ENCODE measurements at places on chromosomes 4 and X.

DNA sequence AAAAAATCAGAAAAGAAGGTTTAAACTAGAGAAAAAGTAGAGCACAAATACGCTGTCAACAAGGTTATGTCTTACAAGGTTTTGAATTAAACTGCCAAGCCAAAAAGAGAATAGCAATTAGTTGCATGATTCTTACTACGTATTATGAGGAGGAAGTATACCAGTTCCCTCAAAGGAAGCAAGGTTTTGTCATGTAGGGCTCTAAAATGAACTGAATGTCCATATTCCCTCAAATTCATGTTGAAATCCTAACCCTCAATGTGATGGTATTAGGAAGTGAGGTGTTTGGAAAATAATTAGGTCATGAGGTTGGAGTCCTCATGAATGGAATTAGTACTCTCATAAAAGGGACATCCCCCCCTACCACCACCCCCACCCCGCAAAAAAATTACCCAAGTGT is 201.0 kb downstream of the FBXW7 start:
- H3K36me3 ChIP-seq, result peaks cover 3% of the 10 kb centered on the region
- no peak overlapping the region for H3K4me3 ChIP-seq
- H3K27ac ChIP-seq, result no peak overlapping the region
- no peaks in the 10 kb centered on the region for H3K4me1 ChIP-seq
- no peaks in the 10 kb centered on the region for H3K27me3 ChIP-seq
- DNase-seq, result no peak

DNA sequence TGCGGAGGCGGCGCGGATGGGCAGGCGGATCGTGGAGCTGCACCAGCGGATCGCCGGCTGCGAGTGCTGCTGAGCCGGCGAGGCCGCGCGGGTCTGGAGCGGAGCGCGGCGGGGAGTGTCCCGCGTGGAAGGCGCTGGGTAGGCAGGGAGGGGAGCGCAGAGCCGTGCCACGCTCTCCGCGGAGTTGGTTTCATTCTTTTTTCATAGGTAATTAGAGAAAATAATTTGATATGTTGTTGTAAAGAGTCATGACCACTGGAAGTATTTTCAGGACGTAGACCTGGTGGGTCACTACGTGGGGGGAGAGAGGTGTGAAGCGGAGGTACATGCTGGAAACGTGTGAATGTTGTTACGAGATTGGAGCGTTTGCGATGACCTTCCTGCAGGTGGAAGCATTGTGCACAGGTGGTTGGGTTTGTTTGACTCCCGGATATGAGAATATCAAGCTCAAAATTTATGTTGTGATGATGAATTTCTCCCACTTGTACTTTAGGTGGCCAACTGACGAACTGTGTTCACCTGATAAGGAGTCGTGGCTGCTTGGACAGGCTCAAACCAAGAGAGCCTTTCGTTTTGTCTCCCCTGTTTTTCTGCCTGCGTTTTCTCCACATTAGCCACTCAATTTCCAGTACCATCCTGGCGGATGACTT is 19.1 kb upstream of the S100P start:
- peaks cover 25% of the 10 kb centered on the region for H3K4me1 ChIP-seq
- DNase-seq, result no peak
- peak overlapping the region; percentile 58 for H3K27ac ChIP-seq

DNA sequence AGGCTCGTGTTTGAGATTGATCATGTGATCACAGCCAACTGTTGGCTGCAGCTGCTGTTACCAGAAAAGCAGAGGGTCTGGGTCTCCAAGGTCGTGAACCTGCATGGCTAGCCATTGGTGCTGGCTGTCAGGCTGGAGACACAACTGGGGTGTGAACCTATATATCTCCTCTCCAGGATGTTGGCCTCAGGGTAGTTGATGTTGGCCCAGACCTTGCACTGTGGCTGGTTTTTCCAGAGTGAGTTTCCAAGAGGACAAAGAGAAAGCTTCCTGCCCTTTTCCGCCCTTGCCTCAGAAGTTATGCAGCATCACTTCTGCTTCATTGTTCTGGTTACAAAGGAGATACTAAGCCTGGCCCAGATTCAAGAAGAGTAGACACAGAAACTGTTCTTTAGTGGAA is 607.8 kb upstream of the HS3ST1 start:
- no peak overlapping the region for H3K4me3 ChIP-seq
- H3K36me3 ChIP-seq, result no peaks in the 10 kb centered on the region
- H3K27ac ChIP-seq, result no peak overlapping the region
- no peaks in the 10 kb centered on the region for H3K4me1 ChIP-seq

DNA sequence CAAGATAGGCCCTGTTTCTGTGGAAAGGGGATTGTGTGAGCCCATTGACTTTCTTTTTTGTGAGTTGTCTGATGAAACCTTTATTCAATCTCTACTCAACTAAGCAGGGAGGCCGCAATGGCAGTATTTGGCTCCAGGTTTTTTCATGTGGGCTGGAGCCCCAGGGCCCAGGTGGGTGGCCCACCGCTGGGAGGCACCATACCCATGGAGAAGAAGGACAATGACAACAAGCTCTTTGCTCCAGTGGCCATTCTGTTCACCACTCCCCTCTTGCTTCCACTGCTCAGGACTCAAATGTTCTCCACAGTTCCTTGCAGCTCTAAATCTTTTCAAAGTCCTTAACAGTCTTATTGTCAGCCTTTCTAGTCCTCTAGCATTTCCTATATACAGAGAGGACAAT is 54.1 kb downstream of the HOPX start:
- peaks cover 13% of the 10 kb centered on the region for H3K36me3 ChIP-seq
- no peak overlapping the region for H3K27ac ChIP-seq
- H3K27me3 ChIP-seq, result peaks cover 2% of the 10 kb centered on the region
- H3K4me3 ChIP-seq, result no peak overlapping the region

DNA sequence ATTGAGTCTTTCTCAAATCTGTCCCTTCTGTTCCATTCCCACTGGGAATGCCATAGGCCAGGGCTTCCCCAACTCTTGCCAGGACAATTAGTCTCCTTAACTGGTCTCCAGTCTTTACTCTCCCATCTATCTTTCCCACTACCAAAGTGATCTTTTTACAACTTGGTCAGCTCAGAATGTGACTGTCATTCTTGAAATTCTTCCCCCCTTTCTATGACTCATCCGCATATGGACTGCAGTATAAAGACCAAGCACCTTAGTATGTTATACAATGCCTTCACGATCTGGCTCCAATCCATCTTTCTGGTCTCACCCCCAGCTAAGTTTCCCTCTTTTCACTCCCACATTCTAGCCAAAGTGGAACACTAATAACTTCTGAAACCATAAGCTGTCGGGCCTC is 383.8 kb downstream of the OPHN1 start:
- no peaks in the 10 kb centered on the region for H3K4me1 ChIP-seq
- no peak overlapping the region for H3K27ac ChIP-seq
- DNase-seq, result no peak
- H3K4me3 ChIP-seq, result no peak overlapping the region
- H3K27me3 ChIP-seq, result peaks cover 1% of the 10 kb centered on the region

- no peaks in the 10 kb centered on the region for H3K27me3 ChIP-seq
- H3K27ac ChIP-seq, result no peak overlapping the region
- no peaks in the 10 kb centered on the region for H3K4me1 ChIP-seq
- DNase-seq, result no peak
Measured at GRCh38 chr4:142169216-142169615, 532.8 kb downstream of the IL15 start.

DNA sequence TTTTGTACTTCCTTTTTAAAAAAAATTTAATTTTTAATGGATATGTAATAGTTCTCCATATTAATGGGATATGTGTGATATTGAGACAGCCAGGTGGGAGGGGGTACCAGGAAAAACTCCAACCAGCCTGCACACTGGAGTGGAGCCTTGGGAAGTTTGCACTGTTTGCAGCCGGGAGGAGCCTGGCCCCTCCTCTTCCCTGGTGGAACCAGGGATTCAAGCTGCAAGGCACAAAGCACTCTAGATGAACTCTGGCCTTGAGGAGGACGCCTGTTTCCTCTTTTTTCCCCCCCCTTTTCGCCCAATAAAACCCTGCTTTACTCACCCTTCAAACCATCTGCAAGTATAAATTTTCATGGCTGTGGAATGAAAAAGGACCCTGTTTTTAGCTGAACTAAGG is 48.2 kb upstream of the GC start:
- peaks cover 16% of the 10 kb centered on the region for H3K4me1 ChIP-seq
- H3K27ac ChIP-seq, result no peak overlapping the region
- no peaks in the 10 kb centered on the region for H3K36me3 ChIP-seq
- no peak overlapping the region for H3K4me3 ChIP-seq
- DNase-seq, result no peak
- peaks cover 1% of the 10 kb centered on the region for H3K27me3 ChIP-seq

GRCh38 chr4:148192526-148192925 is 249.7 kb downstream of the NR3C2 start:
- no peak overlapping the region for H3K4me3 ChIP-seq
- H3K27me3 ChIP-seq, result no peaks in the 10 kb centered on the region
- H3K27ac ChIP-seq, result no peak overlapping the region
- H3K36me3 ChIP-seq, result no peaks in the 10 kb centered on the region

GRCh38 chrX:115067812-115068211 is 50.4 kb upstream of the IL13RA2 start:
- no peaks in the 10 kb centered on the region for H3K4me1 ChIP-seq
- H3K4me3 ChIP-seq, result no peak overlapping the region
- H3K27ac ChIP-seq, result no peak overlapping the region
- H3K27me3 ChIP-seq, result no peaks in the 10 kb centered on the region
- DNase-seq, result no peak
- no peaks in the 10 kb centered on the region for H3K36me3 ChIP-seq

GRCh38 chr4:13910556-13910955 is 283.0 kb upstream of the BOD1L1 start:
- H3K36me3 ChIP-seq, result no peaks in the 10 kb centered on the region
- H3K27me3 ChIP-seq, result peaks cover 4% of the 10 kb centered on the region
- no peaks in the 10 kb centered on the region for H3K4me1 ChIP-seq
- DNase-seq, result no peak

- H3K4me1 ChIP-seq, result peaks cover 4% of the 10 kb centered on the region
- H3K4me3 ChIP-seq, result no peak overlapping the region
- DNase-seq, result no peak
Measured at GRCh38 chr4:105191621-105192210, 45.0 kb downstream of the TET2 start.

GRCh38 chr4:182288534-182288933 is 45.3 kb downstream of the TENM3 start:
- peaks cover 2% of the 10 kb centered on the region for H3K27me3 ChIP-seq
- no peak overlapping the region for H3K27ac ChIP-seq
- H3K4me1 ChIP-seq, result no peaks in the 10 kb centered on the region
- no peak overlapping the region for H3K4me3 ChIP-seq
- no peak for DNase-seq

DNA sequence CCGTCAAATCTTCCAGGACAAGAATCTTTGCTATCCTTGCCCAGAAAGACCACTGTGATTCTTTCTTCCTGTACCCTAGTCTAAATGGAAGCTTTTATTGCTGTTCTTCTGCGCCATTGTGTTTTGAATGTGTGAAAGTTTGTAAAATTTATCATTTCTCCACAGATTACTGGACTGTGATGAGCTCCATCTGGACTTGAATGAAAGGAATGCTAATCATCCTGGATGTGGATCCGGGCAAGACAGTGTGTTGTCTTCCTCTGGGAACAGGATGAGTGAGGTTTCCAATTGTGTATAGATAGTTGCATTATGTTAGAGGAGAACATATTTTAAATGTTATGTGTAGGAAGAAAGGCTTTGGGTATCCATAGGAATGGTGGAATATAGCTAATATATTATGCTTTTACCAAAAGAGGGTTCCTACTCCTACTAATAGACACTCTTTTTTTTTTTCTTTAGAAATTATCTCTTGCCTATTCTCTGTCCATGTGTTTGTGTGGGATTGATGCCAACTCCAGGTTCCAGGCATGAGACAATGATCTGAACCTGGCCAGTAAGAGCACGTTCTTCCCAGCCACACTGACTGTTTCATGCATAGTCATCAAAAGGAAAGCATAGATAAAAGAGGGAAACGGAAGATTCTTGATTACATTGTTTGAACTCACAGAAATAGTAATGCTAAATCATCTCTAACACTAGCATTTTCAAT is 803.6 kb upstream of the ADGRL3 start:
- H3K4me3 ChIP-seq, result no peak overlapping the region
- H3K27me3 ChIP-seq, result no peaks in the 10 kb centered on the region
- no peak overlapping the region for H3K27ac ChIP-seq
- no peaks in the 10 kb centered on the region for H3K36me3 ChIP-seq
- peaks cover 2% of the 10 kb centered on the region for H3K4me1 ChIP-seq
- DNase-seq, result no peak

DNA sequence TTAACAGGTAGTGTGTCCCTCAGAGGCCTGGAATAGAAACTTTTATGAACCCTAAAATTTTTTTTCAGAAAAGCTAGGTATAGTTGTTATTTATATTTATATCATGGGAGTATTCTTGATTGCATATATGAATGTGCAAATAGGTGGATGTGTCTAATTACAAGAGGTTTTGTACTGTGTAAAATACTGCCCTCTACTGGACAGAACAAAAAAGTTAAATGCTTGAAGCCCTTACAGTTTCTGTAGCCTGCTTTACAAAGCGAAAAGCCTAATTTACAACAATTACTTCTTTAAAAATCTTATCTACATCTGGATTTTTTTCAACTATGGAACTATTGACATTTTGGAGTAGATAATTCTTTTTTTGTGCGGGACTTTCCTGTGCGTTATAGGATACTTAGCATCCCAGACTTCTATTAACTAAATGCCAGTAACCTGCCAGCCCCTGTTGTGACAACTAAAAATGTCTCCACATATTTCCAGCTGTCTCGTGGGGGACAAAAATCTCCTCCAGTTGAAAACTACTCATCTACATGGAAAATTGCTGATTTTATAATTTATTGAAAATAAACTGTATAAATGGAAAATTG is 35.1 kb downstream of the ENPEP start:
- no peak overlapping the region for H3K4me3 ChIP-seq
- no peak for DNase-seq
- H3K36me3 ChIP-seq, result no peaks in the 10 kb centered on the region
- peaks cover 2% of the 10 kb centered on the region for H3K4me1 ChIP-seq
- H3K27ac ChIP-seq, result no peak overlapping the region

GRCh38 chr4:793941-794621 is 31.8 kb downstream of the CPLX1 start:
- H3K4me3 ChIP-seq, result no peak overlapping the region
- no peaks in the 10 kb centered on the region for H3K36me3 ChIP-seq
- no peak overlapping the region for H3K27ac ChIP-seq
- DNase-seq, result no peak
- peaks cover 24% of the 10 kb centered on the region for H3K27me3 ChIP-seq

GRCh38 chr4:74284053-74284452 is 24.2 kb upstream of the EPGN start:
- peaks cover 1% of the 10 kb centered on the region for H3K4me1 ChIP-seq
- DNase-seq, result no peak
- no peaks in the 10 kb centered on the region for H3K27me3 ChIP-seq
- no peak overlapping the region for H3K27ac ChIP-seq
- H3K4me3 ChIP-seq, result no peak overlapping the region

GRCh38 chr4:122017296-122017695 is 65.4 kb upstream of the TRPC3 start:
- no peaks in the 10 kb centered on the region for H3K4me1 ChIP-seq
- DNase-seq, result no peak
- H3K4me3 ChIP-seq, result no peak overlapping the region
- H3K27me3 ChIP-seq, result no peaks in the 10 kb centered on the region
- no peak overlapping the region for H3K27ac ChIP-seq

All from endothelial cell (in vitro differentiated cells).